ENCODE measurements at places on chromosomes 2 and 18.

DNA sequence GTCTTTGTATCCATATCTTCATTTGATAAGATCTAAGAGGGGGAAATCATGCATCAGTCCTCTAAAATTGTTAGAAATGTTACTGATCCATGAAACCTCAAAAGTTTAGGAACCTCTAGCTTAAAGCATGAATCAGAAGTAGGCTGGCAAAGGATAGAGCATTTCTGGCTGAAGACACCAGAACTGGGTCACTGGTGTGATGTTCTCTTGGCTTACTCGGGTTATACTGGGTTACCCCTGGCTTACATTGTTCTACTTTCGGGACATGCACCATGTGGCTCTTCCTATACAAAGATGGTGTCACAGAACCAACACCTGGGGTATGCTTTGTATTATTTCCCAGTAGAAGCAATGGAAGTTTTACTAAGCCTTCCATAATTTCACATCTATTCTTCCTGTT lies 83.2 kb upstream of the TNP1 start:
- DNase-seq, result no peak

GRCh38 chr18:28007841-28008240 lies 169.1 kb downstream of the CDH2 start:
- no peak for DNase-seq

DNA sequence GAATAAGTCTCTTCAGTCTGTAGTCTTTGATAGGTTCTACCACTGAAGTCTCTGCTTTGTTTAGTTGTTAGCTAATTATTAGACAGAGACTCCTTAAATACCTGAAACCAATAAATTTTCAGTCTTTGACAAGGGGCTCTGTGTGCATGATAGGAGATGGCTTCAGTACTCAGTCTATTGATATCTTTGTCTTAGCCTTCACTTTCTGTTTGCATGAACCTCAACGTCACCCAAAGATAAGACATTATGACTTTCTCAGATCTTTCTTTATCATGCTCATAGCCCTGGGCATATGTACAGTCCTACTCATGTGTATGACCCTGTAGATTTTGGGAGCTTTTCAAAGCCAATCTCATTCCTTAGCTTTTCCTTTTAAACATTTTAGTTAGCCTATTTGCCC lies 183.5 kb upstream of the GCFC2 start:
- DNase-seq, result no peak

DNA sequence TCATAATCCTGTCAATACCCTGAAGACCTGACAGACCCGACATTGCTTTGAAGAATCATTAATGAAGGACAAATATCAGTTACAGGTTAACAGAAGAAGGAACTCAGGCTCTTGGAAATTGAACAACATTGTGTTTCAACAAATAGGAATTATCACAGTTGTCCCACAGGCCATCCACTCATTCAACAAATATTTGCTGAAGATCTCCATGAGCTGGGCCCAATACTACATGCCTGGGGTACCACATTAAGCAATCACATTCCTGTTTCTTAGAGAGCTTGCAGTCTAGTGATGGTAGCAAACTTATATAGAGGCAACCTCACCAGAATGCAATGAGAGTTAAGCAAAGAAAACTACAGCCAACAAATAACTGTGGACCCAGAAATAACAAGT lies 671.6 kb upstream of the ACVR2A start:
- no peak for DNase-seq

- no peak for DNase-seq
These were observed 37.4 kb downstream of the ARL4C start for GRCh38 chr2:234459401-234460009.

DNA sequence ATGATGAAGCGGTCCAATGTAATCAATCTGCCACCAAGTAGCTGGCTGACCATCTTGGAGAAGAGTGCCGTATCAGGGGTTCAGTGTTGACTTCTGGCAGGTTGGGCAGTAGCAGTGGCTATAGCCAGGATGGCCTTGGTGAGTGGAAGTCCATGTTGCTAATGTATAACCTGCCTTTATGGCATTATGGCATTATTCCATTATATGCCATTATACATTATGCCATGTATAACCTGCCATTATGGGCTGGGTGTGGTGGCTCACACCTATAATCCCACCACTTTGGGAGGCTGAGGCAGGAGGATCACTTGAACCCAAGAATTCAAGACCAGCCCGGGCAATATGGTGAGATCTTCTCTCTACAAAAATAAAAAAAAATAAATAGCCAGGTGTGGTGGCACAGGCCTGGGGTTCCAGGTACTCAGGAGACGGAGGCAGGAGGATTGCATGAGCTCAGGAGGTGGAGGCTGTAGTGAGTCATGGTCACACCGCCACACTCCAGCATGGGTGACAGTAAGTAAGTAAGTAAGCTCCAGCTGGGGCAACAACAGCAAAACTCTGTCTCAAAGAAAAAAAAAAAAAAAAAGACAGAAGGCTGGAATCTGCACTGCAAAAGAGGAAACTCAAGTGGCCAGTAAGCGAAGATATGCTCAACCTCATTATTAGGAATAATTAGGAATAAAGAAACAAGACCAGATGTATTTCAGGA lies 24.4 kb upstream of the EMILIN2 start:
- DNase-seq, result no peak

DNA sequence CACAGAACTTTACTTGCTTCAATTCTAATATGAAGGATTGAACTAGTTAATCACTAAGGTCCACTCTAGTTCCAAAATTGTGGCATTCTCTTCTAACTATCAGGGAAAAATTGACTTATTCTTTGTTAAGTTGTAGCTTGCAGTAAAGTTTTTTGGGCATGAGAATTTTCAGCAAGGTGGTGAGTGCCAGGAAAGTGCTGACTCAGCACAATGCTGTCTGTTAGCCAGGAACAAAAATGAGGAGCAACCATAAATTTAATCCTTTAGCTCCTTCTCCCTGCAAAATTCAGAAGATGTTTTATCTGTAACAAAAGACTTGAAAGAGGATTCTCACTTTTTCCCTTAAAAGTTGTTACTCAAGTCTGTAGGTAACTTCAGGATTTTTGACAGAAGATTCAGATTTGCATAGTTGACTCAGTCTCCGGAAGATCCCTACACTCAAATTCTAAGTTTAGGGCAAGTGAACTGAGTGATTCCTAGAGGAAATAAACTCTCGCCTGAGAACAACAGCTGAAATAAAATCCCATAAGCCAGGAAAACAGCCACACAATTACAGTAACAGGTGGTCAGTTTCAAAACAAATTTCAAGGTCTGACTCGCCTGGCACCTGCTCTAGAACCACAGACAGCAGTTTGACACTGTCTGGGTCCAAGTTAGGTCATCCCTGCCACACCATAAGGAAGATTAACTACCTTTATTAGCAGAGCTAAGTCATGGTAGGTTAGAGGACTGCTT lies 20.2 kb upstream of the DARS1 start:
- no peak for DNase-seq

GRCh38 chr2:106642679-106643078 lies 155.5 kb downstream of the CD8B2 start:
- DNase-seq, result no peak

- DNase-seq, result no peak
These were observed 322.1 kb downstream of the AGPS start for GRCh38 chr2:177714704-177715103.

DNA sequence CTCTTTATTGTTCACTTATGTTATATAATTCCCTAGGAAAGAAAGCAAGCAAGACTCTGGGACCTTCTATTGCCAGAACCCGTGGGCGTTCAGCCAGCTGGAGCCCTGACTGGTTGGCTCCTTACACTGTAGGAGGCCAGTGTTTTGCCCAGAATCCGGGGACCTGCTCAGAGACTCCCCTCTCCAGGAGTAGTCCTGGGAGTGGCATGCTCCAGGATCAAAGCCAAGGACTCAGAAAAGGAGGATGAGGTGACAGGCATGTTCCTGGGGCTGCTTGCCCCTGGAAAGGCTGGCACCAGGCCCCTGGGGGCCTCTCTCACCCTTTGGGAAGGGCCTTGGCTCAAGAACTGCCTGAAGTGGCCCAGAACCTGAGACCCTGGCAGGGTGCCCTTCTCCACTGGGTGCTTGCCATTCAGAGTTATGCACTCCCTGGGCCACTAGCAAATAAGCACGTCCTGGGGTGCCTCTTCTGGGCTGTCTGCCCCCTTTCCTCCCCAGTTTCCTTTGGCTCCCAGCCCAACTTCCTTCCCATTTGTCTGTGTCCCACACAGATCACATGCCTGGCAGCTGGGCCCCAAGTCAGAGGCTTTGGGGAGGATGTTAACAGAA lies 19.6 kb upstream of the KIF3C start:
- DNase-seq, result no peak

- no peak for DNase-seq
These were observed 278.4 kb upstream of the STON1 start for GRCh38 chr2:48251437-48252148.

GRCh38 chr2:11784747-11785610 lies 38.5 kb downstream of the LPIN1 start:
- peak; percentile 27 for DNase-seq

DNA sequence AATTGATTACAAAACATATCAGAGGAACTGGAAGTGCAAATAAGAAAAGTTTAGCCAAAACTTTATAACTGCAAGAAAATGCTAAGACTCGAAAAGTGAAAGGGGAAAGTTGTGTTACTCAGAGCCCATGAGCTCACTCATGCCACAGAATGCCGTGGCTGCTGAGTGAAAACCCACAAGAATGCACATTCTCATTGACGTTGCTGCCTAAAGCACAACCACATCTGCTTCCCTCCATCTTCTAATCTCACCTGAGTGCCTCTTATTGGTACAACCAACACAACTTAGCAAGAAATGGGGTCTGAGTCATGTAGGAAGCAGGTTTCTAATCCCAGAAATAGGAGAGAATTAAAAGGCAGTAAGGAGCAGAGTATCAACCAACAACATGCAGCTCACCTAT lies 259.7 kb downstream of the LNPK start:
- no peak for DNase-seq

DNA sequence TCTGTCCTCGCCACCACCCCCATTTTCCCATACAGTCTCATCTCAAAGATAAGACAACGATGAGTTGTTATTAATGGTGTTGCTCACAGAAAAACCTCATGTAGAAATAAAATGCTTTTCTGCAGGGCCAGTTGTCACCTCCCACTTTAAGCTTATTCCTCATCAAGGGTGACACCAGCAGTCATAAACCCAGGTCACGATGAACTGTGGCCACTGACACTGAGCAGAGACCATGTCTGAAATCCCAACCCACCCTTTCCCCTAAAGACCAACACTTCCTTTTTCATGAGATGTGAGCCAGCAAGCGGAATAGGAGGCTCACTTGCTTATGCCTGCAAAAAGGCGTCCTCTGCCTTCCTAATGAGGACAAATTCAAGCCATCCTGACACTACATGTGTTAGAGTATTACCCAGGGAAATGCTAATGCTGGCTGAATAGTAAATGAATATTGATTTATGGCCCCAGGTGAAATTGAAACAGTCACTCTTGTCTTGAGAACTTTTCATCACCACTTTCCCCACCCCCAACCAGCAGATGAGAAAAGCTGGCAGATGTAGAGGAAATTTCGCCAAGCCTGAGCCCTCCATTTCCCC lies 228.4 kb downstream of the MGAT5 start:
- DNase-seq, result no peak

DNA sequence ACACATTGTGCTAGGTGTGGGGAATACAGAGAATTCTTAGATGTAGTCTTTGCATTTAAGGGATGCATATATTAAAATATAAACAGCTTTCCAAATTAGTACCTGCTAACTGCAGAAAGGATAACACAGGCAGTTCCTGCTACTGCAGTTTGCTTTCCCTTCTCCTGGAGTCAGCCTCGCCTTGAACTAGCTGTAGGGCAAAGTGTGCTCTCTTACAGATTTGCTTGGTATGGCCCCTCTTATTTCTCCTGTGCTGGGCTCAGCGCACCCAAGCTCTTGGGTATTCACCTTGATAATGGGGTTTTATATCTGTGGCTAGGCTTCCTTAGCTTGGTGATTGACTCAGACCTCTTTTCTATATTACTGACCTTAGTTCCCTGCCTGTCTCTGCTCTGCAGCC lies 108.4 kb upstream of the PNPT1 start:
- no peak for DNase-seq

DNA sequence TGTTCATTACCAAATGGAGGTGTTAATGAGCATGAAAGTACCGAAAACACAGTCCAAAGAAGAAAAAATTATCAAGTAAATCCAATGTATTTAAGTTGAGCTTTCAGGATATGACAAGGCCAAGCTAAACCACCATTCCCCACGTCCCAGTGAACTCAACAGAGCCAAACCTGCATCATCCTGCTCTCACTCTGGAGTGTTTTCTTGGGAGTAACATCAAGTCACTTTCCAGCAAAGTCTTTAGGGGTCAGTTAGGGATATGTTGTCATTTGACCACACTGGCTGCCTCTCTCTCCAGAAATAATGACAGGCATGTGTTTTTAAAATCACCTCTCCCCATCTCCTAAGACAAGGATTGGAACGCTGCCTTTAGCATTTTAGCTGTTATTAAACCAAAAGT lies 140.5 kb downstream of the SRBD1 start:
- DNase-seq, result no peak

DNA sequence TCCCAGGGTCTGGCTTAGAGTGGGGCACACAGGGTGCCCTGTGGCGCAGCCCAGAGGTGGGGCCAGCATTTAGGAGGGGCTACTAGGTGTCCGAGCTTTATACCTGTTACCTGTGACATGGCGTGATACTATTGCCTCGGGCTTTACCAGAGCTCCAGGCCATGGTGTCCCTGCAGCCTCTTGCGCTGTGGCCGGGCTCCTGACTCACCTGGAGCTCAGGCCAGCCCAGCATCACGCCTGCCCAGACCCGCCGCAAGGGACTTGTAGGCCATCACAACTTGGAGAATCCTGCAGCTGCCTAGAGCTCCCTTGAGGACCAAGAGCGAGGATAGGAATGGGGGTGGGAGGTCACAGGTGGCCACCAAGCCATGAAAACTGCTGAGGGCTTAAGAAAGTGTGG lies 8.0 kb downstream of the INHBB start:
- DNase-seq, result no peak

DNA sequence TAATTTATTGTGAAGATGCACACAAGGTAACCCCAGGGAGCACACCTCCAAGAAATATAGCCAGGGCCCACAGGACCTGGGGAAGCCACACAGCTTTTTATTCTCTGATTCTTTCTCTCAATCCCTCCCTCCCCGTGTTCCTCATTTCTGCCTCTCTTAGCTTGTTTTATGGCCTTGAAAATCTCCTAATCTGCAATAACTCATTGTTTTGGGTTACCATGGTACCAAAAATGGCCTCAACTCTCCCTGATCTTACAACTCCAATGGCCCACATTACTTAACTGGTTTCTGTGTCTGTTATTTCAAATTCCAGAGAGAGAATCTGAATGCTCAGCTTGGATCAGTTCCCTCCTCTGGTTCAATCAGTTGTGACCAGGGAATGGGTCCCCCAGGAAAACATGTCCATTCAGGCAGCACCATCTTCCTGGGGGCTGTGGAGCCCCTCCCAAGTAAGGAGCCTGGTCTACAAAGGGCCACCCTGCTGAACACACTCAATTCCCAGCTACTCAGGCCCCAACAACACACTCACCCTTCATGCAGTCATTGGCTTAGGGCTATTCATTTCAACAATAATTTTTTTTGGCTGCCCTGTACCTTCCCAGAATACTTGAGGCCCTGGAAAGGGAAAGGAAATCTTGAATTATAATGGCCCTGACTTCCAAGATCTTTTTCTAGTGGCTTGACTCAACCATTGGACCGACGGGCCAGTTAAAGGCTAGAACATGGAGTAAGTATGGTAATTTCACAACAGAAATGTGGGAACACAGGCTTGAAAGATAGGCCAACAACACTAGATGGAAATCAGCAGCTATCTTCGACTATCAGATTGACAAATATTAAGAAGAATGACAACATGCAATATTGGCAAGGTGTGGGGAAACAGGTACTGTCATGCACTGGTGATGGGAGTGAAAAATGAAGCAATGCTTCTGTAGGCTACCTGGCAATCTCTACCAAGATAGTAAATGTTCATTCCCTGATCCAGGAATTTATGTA lies 41.6 kb upstream of the ST3GAL5 start:
- DNase-seq, result no peak

- no peak for DNase-seq
These were observed 42.6 kb downstream of the ASAP2 start for GRCh38 chr2:9249020-9249800.

Measured in activated CD4-positive, alpha-beta T cell treated with anti-CD3 and anti-CD28 coated beads, Interleukin-2, amount 50 U/mL, for 4 hours (primary cell).